CD4-positive, alpha-beta T cell treated with Interleukin-21 for 1 hour (primary cell): ENCODE measurements at places on chromosomes 16 and 17.

DNA sequence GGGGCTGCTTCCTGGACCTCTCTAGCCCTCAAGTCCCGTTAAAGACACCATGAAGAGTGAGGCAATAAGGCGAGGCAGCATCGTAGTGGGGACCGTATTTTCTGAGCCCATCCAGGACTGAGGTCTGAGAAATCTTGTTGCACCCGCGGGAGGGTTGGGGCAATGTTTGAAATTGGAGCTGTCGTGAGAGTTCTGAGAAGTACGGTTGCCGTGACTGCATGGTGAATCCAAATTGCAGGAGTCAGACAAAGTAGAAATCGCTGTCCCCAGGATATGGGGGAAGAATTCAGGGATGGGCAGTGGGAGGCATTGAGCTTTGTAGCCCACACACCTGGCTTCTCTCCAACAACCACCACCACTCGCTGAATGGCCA, 42.0 kb upstream of the RPL38 start:
- DNase-seq = no peak

GRCh38 chr17:57455063-57455914, 199.0 kb downstream of the MSI2 start:
- peak; percentile 48 for DNase-seq

DNA sequence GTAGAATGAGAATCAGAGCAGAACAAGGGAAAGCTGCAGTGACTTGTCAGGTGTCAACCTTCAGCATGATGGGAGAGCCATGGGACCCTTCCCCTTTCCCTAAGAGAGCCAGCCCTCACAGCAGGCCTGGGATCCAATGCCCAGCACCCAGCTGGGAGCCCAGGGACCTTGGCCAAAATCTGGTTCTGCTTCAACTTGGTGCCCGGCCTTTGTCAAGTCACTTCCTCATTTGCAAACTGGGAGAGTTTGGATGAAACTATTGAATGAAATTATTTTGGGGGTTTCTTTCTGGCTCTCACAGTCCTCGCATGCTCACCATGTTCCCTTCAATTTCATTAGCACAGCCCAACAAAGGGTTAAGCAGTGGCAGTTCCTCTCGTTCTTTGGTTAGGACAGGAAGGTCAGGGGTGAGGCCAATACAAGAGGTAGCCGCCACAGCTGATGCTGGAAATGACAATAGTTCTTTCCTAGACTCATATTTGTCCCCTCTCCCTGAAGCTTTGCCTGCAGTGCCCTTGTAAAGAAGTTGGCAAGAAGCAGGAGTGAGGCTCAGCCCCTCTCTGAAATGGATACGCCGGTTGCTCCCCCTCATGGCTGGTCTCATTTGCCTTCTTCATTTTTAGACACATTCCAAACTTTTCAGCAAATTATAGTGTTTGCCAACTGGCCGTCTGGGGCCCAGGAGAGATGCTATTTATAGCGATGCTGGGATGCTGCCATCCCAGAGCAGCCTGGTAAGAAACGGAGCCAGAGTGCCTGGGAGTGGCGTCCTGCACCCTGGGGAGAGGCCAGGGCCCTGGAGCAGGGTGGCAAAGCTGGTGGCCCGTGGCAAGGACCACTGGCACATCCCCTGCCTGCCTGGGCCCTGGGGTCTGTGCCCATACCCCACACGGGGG, 34.5 kb upstream of the MEOX1 start:
- no peak for DNase-seq

DNA sequence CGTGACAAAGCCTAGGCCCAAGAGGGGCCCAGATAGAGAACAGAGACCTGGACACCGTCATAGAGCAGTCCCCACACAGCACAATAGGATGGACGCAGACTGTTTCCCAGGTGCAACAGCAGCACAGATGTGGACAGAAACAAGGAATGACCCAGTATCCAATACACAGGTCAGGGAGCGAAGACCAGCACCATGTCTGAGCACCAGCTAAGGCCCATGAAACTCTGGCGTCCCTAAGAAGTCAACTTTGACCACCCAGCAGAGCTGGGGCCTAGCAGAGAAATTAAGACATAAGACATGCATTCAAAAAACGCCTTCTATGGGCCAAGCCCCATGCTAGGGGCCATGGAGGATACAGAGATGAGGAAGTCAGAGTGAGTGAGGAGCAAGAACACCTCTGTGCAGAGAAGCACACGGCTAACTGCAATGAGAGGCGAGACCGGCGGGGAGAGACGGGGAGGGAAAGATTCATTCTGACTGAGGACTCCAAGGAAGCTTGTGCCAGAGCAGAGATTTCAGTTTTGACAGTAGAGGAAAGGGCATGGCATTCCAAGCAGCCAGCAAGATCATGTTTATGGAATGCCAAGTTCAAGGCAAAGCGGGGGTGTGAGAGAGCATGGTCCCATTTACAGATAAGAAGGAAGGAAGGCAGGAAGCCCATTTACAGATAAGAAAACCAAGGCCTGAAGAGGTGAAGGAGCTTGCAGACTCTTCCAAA, 50.8 kb downstream of the PITPNM3 start:
- DNase-seq = no peak

DNA sequence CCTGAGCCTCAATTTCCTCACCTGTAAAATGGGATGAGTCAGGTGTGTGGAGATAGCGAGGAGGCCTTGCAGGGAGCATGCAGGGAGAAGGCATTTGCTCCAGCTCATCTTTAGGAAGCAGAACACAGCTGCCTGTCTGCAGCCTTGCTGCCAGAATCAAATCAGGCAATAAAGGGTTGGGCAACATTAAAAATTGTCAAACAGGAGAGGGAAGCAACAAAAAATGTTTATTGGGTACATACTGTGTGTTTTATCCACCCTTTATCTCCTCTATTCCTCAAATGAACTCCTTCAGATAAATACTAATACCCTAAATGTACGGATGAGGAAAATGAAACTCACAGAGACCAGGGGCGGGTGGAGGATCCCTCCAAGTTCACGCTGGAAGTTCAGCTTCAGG, 12.2 kb downstream of the KRT16 start:
- no peak for DNase-seq

DNA sequence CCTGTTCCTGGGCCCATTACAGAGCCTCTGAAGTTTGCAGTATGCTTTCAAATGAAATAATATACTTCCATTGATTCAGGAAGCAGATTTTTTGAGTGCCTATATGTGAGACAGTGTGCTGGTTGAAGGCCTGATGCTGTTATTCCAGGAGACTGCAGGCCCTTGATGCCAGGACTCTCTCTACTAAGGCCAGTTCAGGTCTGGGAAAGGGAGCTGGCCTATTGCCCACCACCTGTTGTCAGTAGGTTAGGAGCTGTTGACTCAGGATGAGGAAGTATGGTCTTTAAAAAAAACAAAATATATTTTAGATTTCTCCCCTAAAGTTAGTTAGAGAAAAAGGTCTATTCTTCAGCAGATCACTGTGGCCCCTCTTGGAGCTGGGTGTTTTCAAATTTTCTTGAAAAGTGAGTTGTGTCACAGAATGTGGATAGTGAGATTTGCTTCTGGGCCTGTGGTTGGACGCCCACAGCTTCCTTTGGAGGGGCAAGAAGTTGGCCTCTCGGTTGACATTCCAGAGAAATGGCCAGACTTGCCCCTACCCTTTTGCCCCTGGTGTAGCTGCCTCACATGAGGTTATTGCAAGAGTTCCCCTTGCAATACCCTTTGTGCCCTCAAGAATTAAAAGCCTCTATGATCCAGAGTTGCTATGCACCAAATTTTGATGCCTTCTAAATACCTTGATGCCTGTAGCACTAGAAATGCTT, 7.9 kb downstream of the ESRP2 start:
- no peak for DNase-seq

DNA sequence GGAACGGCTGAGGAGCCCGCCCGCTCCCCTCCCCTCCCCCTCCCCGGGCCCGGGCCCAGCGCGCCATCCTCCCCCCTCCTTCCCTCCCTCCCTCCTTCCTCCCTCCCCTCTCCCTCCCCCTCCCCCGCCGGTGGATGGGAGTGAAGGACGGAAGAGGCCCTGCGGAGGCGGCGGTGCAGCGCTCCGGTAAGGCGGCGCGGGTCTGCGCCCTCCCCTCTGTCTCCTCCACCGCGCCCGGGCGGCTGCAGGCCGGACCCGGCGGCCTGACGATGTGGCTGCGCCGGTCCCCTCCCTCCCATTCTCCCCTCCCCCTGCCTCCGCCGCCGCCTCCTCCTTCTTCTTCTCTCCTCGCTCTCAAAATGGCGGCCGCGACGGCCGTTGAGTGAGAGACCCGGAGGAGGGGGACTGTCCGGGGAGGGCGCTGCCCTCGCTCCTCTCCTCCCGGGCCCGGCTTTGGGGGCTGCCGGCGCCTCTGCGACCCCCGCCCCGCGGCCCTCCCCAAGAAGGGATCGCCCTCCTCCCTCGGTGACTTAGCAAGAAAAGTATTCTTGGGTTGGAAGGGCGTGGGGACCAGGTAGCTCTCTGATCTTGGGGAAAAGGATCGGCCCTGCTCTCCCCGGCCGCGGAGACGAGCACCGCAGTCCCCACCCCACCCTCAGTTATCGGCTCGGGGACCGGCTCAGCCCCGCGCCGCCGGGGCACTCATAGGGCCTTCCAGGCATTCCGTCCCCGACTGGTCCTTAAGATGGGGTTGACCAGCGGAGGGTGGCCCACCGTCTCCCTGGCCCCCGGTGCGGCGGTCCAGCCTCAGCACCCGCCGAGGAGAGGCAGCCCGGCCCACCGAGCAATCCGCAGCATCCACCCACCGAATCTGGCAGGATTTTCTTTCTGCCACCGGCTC, 617 bp downstream of the PAFAH1B1 start:
- peak; percentile 84 for DNase-seq

DNA sequence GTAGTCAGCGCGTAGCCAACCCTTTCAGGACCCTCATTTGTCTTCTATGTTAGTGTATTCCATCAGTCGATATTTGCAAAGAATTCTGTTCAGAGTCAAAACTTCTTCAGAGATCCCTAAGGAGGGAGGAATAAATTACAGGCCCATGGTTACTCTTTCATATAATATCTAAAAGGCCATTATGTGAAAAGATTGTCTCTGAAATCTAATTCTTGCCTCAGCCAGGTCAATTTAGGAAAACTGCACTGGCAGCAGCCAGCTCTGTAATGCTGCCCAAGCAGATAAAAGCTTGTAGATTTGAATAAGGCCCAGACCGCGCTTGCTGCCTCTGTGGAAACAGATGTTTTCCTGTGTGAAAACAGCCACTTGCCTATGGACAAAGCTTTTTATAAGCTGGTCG, 379.8 kb downstream of the CNTNAP4 start:
- DNase-seq = no peak

DNA sequence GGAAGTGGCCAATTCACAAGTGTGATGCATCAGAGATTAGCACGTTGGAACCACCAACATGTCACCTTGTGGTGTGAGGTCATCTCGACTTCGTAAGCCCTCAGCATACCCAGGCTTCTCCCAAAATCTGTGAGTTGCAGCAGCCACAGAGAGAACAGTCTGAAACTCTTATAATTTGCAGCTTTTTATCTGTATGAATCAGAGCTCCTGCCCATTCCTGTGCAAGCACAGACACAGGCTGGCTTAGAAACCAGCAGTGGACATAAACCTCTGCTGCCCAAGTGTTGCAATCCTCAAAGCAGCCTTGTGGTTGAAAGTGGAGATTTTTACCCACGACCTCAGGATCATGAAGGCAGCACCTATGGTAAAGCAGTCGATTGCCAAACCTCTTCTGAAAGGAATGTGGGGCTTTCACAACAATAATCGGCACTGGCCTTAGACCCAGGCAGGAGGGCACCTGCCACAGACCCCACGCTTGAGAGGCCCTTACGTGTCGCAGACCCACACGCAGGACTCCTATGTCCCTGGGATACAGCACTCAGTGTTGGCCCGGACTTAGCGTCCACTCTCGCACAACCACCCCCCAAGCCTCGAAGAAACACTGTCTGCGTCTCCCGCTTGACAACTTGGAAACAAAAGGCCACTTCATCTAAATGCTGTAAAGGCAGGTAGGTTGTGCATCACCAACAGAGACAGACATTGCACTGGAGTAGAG, 24.5 kb upstream of the OSGIN1 start:
- DNase-seq = no peak

GRCh38 chr16:70428178-70428998, 10.5 kb downstream of the ST3GAL2 start:
- DNase-seq = peak; percentile 49

- no peak for DNase-seq
These were observed at the start of gene CDH8 for GRCh38 chr16:62036101-62036801. TSS of gene CDH8 (minus strand) at chr16:62036438. CDS start at chr16:62021403, 15,035 bp downstream.

GRCh38 chr17:43907425-43907981, at the start of gene MPP2:
TSS of gene MPP2 (minus strand) at chr17:43907536. CDS start at chr17:43904460, 3,076 bp downstream.
- peak; percentile 64 for DNase-seq

DNA sequence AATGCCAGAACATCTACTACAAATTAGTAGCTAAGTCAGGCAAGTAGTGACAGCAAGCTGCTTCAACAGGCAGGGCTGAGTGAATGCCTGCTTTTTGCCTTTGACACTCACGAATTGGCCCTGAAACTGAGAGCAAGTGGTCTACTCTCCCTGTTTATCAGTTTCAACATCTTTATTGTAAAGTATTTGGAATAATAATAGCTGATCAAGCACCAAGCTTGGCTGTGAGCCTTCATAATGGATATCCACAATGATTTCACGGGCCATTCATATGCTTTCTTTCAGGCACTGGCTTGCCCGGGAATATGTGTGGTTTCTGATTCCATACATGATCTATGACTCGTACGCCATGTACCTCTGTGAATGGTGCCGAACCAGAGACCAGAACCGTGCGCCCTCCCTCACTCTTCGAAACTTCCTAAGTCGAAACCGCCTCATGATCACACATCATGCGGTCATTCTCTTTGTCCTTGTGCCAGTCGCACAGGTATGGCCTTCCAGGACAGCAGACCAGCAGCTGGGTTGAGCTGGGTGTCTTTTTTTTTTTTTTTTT, 5.2 kb downstream of the TLCD3A start:
- no peak for DNase-seq

DNA sequence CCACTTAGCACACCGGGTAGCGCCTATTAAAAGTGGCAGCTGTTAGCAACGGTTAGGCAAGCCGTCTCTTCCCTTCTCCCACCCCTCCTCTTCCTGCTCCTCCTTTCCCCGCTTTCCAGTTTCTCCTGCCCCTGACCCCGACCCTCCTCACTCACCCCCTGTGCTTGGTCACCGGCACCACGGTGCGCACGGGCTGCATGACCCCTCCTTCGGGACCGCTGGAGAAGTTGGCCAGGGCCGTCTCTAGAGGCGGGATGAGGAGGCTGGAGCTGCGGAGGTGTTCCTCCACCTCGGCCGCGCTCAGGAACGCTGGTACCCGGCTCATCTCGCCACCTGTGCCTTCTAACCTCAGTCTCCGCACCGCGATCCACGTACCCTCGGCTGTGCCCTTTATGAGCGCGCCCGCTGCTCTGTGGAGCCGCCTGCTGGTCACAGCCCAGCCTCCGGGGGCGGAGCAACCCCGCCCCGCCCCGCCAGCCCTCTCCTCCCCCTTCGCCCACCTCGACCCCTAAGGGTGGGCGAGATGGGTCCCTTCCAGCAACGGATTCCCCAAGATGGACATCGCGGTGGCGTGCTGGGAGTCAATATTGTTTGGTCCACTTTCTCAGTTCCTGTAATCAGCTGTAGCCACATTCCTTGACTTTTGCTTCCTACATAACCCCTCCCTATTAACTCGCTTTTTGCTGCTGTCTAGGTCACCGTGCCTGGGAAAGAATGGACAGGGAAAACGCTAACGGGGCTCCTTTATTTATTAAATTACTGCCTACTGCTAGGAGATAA, at the start of gene CRYM:
CRYM (minus strand) TSS at position 364 of the 780 bp plus-strand sequence; CDS start at position 325, 39 bp downstream.
- peak; percentile 3 for DNase-seq
